ENCODE measurements at places on chromosomes 7 and 10.

- no peak for DNase-seq
These were observed 1.4 kb downstream of the SCD start for GRCh38 chr10:100348389-100348927.

GRCh38 chr10:110083884-110084283 is 76.1 kb downstream of the ADD3 start:
- peak; percentile 29 for DNase-seq

DNA sequence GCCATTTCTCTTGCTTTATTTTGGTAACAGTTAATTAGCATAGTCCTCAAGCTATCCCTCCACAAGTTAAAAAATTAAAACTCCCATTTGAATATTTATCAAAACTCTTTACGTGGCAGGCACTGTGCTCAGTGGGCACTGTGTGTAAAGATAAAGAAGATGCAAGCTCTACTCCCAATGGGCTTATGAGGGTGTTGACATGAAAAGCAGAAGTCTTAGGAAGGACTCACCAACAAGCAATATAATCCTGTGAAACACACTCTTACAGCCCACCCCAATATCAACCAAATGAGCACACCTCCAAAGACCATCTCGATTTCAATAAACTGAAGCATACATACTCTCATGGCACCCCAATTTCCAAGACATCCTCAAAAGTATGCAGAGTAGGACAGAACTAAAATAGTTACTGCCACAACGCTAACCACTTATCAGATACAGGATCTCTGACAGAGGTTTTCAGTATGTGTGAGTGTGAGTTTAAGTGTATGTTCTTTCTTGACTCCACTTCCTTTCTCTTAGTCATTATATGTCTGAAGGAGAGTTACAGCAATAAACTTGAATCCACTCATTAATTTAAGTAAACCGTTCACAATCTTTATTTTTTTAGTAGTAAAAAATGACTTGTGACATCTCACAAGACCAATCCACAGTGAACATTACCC is 120.0 kb downstream of the PDE1C start:
- peak; percentile 73 for DNase-seq

DNA sequence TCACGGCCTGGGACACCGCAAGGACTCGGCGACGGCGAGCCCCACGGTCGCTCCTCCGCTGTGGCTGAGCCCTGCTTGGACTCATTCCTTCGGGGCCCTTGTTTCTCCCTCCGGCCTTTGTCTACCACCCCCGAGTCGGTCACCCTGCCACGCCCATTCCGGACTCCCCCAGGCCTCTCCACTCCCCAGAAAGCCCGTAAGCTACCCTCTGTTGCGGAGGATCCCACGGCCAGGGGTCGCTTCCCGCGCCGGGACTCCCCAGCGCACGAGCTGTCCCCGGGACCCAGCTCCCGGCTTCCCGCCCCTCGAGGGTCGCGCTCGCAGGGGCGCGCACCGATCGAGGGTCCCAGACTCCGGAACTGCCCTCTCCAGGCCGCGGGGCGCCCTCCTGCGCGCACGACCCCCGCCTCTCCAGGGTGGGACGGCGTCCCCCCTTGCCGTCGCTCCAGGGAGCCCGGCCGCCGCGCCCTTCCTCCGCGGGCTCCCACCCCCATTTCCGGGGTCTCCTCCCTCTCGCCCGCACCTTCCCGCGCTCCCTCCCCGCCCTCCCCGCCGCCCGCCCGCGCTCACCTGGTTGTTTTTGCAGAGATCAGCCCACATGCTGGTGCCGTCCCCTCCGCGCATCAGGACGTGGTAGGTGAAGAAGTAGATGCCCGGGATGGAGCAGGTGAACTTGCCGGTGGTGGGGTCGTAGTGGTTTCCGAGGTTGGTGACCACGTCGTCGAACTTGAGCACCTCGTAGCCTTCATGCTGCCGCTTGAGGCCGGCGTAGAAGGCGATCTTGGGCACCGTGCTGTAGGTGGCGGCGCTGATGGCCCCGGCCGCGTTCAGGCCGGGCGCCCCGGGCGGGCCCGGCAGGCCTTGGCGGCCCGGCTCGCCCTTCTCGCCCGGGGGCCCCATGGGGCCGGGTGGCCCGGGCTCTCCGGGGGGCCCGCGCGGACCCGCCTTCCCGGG is 1.5 kb downstream of the C1QL3 start:
- no peak for DNase-seq

- DNase-seq, result no peak
These were observed 63.5 kb upstream of the PITRM1 start for GRCh38 chr10:3235996-3236510.

DNA sequence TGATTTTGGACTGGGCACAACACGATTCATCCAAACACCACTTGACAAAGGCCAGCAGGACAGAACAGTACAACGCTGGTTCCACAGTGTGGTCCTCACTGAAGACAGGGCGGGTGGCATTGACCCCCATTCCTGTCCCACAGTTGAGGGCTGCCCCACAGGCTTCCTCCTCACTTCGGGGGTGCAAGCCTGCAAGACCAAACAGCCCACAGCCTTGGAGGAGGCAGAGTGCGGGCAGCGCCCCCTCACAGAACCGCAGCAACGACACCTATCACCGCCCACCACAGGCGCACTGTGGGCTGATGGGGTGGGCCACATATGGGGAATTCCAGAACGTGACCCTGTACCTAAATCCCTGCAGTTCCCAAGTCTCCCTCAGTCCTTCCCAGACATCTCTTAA is 70.6 kb downstream of the PTPRN2 start:
- DNase-seq, result no peak

- peak; percentile 81 for DNase-seq
These were observed 20.5 kb downstream of the CCSER2 start for GRCh38 chr10:84348860-84349259.

GRCh38 chr7:100174582-100174981 is 2.6 kb downstream of the GPC2 start:
- DNase-seq, result no peak

DNA sequence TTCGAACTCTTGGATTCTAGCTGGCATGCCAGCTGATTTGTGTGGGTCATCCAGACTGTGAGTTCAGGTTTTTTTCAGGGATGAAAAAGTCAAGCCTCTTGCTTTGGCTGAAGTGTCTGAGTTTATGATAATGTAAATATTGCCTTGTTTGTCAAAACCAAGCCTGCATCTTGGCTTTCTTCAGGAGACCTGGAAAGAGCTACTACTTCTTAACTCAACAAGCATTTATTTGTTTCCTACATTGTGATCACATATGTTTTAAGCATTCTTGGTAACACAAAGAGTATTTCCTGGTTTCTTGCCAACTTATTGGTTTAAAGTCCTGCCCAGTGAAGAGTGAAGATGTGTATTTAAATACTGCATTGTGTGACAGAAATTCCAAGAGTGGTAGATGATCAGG is 407.1 kb downstream of the LRMDA start:
- no peak for DNase-seq

- DNase-seq, result no peak
These were observed 1.8 kb downstream of the LLCFC1 start for GRCh38 chr7:142940966-142941535.

- peak; percentile 87 for DNase-seq
These were observed 50.8 kb upstream of the ABLIM1 start for GRCh38 chr10:114708717-114709335.

- no peak for DNase-seq
These were observed 231.5 kb upstream of the ZNF32 start for GRCh38 chr10:43880160-43880559.

GRCh38 chr7:96184783-96185182 is 137.1 kb downstream of the SLC25A13 start:
- DNase-seq, result no peak
